ENCODE measurements at places on chromosomes 16 and 17.

DNA sequence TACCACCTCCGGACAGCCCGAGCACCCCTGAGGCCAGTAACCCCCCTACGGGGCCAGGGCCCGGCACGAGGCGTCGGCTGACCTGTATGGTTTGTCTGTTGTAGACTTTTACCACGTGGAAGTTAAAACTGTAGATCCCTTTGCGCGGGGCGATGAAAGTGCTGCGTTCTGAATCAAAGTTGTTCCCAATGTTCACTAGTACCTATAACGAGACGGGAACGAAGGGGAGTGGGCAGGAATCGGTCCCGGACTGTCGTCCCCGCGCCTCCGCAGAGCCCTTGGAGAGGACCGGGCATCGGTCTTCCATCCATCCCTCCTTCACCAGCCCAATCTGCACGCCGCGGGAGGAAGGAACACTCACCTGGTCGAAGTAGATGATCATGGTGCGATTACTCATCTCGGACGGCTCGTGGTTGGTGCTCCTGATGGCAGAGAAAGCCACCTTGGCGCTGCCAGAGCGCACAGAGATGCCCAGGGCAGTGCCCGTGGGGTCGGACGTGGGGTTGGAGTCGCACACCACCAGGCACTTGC is 732 bp downstream of the CBLN1 start:
- no peak for DNase-seq

- DNase-seq = no peak
Measured at GRCh38 chr17:79625706-79626105, 14.9 kb upstream of the RBFOX3 start.

DNA sequence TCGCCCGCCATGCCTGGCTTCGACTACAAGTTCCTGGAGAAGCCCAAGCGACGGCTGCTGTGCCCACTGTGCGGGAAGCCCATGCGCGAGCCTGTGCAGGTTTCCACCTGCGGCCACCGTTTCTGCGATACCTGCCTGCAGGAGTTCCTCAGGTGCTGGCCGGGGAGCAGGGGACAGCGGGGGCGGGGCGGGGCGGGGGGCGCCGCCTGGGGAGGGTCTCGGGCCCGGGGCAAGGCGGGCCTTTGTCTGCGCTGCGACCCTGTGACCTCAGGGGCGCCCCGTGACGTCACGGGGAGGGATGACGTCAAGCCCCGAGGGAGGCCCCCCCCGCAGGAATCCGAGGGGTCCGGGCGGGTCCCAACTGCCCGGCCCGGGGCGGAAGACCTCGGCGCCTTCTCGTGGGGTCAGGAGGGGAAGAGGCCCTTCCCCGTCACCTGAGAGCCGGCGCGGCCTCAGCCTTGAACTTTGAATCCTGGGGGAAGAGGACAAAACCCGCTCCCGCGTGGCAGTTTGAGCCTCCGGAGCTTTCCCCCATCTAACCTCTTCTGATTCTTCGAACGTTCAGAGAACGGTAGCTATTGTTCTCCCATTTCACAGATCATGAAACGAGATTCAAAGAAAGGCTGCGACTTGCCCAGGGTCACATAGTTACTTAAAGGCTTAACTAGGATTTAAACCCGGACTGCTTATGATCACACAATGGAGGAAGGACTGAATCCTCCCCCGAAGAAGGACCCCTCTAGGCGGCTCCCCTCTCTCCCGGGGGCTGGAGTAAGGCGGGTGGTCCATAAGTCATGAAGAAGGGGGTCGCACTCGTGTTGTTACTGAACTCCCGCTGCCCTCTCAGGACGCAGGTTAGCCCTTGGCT is 527 bp downstream of the TRAF4 start:
- DNase-seq = no peak

DNA sequence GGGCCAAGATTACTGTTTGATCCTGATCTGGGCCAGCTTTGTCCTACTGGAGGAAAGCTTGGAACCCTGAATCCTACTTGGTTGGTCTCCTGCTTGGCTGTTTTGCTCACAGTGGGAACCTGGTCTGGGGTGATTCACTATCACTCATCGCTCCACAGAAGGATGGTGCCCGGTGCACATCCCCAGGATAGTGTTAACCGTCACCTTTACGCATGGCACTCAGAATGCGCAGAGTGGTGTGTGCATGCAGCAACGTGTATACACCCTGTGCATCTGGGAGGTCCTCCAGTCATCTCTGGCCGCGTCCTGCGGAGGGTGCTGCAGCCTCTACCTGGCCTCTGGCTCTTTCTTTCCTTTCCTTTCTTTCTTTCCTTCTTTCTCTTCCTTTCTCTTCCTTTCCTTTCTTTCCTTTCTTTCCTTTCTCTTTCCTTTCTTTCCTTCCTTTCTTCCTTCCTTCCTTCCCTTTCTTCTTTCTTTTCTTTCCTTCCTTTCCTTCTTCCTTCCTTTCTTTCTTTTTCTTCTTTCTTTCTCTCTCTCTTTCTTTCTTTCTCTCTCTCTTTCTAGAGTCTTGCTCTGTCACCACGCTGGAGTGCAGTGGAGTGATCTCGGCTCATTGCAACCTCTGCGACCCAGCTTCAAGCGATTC is 13.1 kb downstream of the SOCS3 start:
- no peak for DNase-seq

DNA sequence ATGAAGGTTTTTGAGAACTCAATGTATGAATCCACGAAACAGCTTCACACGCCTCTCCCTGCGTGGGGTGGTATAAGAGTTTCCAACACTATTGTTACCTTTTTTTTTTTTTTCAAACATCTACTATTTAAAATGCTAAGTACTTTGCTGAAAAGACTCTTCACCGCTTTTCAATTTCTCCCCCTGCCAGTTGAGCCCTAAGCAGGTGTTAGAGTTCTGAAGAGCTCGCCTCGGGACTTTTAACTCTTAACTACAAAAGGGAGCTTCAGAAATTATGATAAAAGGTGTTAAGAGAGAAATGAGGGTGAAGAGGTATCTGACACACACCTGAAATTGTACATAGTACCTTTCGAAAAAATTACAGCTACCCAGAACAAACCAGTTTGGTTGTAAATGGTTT is 20.9 kb upstream of the PSMD7 start:
- no peak for DNase-seq

DNA sequence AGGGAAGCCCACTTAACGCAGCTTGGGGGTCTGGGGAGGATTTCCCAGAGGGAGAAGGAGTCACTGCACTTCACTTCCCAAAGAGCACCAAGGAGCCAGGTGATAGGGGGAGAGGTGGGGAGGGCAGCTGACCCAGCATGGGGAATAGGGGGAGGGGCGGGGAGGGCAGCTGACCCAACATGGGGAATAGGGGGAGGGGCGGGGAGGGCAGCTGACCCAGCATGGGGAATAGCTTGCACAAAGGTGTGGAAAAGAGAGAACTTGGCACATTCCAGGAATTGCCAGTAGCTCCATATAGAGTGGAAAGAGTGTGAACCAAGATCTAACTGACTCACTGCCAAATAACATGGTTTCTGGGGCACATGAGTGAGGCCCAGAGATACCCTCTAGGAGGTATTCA is 110.3 kb downstream of the CCT6B start:
- no peak for DNase-seq

- DNase-seq = no peak
Measured at GRCh38 chr17:65078441-65079160, 22.1 kb upstream of the GNA13 start.
